ENCODE measurements at places on chromosomes 4 and X. TPM values are rescaled to one million over a fixed set of nuclear protein-coding genes. Genes with fewer than 3 reads are reported as not detected.
A peak's percentile ranks its signal among the peaks of the same experiment; 100 is the strongest.

DNA sequence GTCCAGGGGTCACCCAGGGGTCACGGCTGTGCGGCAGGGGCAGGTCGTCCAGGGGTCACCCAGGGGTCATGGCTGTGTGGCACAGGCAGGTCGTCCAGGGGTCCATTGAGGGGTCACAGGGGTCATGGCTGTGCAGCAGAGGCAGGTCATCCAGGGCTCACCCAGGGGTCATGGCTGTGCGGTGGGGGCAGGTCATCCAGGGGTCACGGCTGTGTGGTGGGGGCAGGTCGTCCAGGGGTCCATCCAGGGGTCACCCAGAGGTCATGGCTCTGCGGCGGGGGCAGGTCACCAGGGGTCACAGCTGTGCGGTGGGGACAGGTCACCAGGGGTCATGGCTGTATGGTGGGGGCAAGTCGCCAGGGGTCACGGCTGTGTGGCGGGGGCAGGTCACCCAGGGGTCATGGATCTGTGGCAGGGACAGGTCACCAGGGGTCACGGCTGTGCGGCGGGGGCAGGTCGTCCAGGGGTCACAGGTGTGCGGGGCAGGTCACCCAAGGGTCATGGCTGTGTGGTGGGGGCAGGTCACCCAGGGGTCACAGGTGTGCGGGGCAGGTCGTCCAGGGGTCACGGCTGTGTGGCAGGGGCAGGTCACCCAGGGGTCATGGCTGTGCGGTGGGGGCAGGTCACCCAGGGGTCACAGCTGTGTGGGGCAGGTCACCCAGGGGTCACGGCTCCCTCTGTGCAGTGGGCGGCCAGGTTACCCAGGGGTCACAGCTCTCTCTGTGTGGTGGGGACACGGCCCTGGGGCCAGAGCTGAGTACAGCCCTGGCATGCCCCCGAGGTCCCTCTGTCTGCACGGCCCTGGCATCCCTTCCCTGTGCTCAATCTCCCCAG is 16.0 kb downstream of the ATP5ME start:
- DNase-seq: no peak

- peak; percentile 32 for DNase-seq
These were observed 41.7 kb downstream of the ITM2A start for GRCh38 chrX:79325263-79325958.

DNA sequence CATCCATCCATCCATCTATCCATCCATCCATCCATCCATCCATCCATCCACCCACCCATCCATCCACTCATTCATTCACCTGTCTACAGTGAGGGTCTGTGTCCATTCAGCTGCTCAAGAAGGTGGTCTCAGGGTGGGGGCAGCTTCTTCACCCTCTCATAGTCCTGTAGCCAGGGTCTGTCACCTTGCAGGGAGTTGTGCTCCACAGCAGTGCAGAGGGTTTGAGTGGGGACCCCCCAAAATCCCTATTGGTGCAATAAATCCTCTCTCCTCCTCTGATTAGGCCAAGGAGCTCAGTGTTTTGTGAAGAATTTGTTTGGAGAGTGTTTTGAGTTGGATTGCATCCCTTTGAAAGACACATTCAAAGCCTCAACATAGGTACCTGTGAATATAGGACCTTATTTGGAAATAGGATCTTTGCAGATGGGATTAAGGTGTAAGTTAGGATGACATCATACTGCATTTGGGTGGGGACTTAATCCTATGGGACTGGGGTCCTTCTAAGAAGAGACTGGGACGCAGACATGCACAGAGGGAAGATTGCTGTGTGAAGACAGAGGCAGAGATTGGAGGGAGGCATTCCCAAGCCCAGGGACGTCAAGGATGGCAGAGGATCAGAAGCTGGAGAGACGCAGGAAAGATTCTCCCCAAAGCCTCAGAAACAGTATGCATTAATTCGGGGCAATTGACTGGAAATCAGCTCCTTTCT is 12.0 kb downstream of the P2RY8 start:
- no peak for DNase-seq

GRCh38 chr4:153651587-153651986 is 32.5 kb upstream of the TLR2 start:
- no peak for DNase-seq

DNA sequence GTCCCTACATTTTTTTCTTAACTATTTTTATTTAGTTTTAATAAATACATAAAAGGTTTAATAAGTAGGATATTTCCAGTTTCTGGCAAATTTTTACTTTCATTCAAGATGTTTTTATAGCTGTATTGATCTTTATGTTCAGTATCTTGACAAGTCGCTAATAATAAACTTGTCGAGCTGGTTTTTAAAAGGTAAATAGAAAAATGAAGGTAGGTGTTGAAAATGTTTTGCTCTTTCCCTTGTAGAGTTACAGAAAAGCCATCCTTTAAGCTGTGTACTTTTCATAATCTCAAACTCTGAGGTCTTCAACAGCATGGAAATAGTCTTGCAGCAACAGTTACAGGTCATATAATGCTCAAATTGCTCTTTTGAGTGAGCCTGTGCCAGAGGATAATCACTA is 52.6 kb downstream of the RS1 start:
- no peak for DNase-seq

The LGI2 gene
- total RNA-seq: not detected

The RHOXF2B gene
- total RNA-seq: not detected

The XK gene
- 0.32 TPM for total RNA-seq

The EDA gene
- total RNA-seq: 5.9 TPM

The FGA gene
- not detected for total RNA-seq

All from T-helper 17 cell (primary cell).